Cardiac fibroblast (primary cell): ENCODE measurements at places on chromosomes 5 and 9.

DNA sequence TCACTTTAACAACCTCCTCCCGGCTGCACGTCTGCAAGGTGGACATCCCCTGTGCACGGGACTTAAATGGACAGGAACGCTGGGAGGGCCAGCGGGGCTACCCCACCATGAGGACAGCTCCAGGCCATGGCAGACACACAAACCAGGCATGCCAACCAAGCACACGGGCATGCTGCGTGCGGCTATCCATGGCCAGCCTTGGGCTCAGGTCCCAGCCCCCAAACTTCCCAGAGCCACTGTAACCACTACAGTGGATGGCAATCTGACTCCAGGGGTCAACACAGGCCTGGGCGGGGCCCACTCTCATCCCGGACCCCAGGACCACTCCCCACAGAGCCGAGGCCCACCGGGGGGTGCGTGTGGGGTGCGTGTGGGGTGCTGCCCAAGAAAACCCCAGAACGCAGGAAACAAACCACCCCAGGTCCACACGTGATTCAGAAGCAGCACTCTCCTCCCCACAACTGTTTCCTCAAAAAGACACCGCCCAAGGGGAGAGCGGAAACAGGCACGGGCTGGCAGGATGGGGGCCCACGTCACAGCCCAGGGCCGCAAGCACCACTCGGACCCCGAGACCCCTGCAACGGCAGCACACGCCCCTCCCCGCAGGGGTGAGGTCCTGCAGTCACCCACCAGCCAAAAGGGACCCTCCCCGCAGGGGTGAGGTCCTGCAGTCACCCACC, 7.4 kb downstream of the SLC12A7 start:
- DNase-seq: no peak

- DNase-seq: no peak
Measured at GRCh38 chr9:31034311-31034710, 1350.1 kb upstream of the ACO1 start.

GRCh38 chr5:178667101-178667500, 40.3 kb upstream of the CLK4 start:
- no peak for DNase-seq

- DNase-seq: no peak
Measured at GRCh38 chr9:124269556-124269955, 11.8 kb downstream of the NEK6 start.

DNA sequence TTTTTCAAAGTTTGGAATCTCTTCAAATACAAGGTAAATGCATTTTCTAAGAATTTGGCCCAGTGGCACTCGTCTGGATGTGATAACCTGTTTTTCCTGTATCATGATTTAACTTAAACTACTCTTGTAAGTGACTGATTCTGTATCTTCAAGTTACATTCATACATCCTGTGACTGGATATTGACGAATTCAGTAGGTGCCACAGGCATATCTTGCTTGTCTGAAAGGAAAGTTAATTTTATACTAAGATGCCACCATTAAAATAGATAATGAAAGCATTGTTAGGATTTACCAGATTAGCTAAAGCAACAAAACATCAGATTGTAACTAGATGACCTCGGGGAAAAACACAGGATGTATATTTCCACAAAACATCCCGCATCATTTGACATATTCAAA, 175.3 kb upstream of the ZNF608 start:
- DNase-seq: no peak

GRCh38 chr5:162128117-162128516, 60.5 kb downstream of the GABRG2 start:
- no peak for DNase-seq

GRCh38 chr5:151148583-151148982, 9.0 kb downstream of the ANXA6 start:
- DNase-seq: no peak

GRCh38 chr5:142296914-142297417, 27.9 kb downstream of the SPRY4 start:
- peak; percentile 90 for DNase-seq

DNA sequence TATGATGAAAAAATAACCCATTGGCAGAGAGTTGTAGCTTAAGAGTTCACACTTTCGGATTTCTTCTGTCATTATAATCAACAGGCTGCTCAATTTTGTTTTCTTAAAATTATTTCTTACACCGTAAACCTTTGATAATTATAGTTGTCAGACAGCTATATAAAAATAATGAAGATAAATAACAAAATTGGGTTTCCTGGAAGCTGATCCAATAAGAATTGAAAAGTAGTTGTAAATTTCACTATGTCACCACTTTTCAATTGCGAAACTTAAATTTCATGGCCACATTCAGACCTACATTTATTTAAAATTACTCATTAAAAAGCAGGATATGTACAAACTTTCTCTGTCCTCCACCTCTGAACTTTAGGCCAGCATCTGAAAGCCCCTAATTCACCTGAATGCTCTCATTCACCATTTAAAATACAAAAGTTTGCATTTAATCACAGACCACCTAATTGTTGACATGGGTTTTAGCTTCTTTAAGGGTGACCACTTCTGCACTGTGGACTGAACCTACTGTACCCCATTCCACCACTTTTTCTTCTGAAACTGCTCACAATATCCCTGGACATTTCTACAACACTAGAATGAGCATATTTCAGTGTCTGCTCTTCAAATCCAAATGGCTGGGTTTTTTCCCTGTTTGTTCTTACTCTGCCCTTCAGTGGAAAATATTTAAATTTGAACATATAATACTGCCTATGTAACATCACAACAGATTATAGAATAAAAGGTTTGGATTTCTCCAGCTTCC, 680 bp downstream of the SELENOP start:
- peak; percentile 12 for DNase-seq

- DNase-seq: no peak
Measured at GRCh38 chr5:102231693-102232619, 64.1 kb downstream of the SLCO4C1 start.

DNA sequence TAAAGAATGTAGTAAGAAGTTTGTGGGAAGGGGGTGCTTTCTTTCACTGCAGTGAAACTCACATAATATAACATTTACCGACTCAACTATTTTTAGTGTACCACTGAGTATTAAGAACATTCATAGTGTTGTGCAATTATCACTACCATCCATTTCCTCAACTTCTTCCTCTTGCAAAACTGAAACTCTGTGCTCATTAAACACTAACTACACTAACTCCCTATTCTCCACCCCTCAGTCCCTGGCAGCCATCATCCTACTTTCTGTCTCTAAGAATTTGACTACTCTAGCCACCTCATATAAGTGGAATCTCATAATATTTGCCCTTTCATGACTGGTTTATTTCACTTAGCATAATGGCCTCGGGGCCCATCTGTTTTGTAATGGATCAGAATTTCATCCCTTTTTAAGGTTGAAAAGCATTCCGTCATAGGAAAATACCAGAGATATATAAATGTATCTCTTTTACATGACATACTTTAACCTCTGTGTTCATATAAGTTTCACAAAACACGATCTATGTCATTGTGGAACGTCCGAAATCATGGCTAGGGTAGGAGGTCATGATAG, 56.3 kb upstream of the DIRAS2 start:
- DNase-seq: no peak

DNA sequence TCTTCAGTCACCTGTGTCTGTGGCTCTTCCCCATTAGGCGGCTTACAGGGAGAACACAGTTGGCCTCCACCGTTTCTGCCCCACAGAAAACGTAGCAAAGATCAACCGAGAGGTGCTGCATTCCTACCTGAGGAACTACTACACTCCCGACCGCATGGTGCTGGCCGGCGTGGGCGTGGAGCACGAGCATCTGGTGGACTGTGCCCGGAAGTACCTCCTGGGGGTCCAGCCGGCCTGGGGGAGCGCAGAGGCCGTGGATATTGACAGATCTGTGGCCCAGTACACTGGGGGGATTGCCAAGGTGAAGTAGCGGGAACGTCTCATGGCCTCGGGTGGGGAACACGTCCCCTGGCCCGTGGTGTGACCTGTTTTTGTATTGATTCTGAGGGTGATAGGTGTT, 6.5 kb downstream of the PMPCA start:
- DNase-seq: no peak

DNA sequence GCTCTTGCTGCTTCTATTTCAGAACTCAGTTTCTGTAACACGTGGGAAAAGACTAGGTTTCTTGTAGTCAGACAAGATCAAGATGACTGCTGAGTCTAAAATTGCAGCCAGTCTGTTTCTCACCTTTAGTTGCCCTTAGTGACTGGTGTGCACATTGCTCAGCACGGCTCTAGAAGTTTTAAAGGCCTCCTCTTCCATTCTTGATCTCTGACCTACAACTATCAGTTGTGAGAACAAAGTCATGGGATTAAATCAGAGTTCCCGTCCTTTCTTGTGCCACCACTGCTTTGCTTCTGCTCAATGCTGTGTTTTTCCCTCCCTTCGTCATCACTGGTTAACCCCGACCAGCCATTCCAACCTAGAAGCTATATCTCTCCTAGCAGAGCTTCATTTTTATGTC, 52.8 kb downstream of the GDA start:
- DNase-seq: no peak

DNA sequence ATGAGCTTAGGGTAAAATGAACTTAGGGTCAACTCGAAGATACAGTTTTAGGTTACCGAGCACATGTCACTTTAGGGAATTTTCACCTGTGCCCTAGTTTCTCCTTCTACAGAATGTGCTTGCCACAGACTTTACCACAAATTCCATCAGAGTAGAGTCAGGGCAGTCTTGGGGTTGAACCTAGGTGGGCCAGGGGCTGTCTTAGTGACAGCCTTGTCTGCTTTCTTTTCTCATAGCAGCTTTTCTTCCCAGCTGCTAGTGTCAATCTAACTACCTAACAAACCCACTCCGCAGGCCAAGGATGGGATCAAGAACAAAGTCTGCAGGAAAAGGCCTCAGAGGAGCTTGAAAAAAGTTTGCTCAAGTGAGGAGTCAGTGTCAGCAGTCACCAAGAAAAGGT, 458.1 kb upstream of the CDH18 start:
- no peak for DNase-seq

- no peak for DNase-seq
Measured at GRCh38 chr5:72364171-72364570, 44.0 kb downstream of the PTCD2 start.

- no peak for DNase-seq
Measured at GRCh38 chr5:939368-939767, 46.7 kb downstream of the TRIP13 start.

GRCh38 chr5:73796164-73797131, 170.5 kb downstream of the ARHGEF28 start:
- DNase-seq: peak; percentile 99

- no peak for DNase-seq
Measured at GRCh38 chr5:126437721-126438120, 14.5 kb downstream of the GRAMD2B start.

GRCh38 chr9:18362166-18362565, 111.8 kb upstream of the ADAMTSL1 start:
- no peak for DNase-seq

DNA sequence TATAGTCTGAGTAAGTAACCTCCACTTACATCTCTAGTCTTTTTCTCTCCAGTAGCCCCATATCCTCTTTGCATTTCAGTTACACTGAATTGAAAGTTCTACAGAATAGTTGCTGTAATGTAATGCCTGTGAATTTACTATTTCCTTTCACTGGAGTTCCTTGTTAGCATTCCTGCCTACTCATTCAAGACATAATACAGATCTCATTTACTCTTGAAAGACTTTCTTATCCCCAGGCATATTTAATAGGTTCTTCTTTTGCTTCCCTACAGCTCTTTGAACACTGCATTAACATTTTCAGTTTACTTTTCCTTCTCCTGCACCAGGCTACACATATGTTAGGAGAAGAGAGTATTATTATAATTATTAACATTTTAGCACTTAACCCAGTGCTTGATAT, 87.6 kb upstream of the OR13F1 start:
- DNase-seq: no peak

GRCh38 chr5:137191179-137191578, 307.9 kb downstream of the SPOCK1 start:
- DNase-seq: no peak

GRCh38 chr9:98380065-98380681, 124.7 kb upstream of the TBC1D2 start:
- DNase-seq: peak; percentile 70

- peak; percentile 21 for DNase-seq
Measured at GRCh38 chr9:128771094-128771721, 519 bp downstream of the ZER1 start.

DNA sequence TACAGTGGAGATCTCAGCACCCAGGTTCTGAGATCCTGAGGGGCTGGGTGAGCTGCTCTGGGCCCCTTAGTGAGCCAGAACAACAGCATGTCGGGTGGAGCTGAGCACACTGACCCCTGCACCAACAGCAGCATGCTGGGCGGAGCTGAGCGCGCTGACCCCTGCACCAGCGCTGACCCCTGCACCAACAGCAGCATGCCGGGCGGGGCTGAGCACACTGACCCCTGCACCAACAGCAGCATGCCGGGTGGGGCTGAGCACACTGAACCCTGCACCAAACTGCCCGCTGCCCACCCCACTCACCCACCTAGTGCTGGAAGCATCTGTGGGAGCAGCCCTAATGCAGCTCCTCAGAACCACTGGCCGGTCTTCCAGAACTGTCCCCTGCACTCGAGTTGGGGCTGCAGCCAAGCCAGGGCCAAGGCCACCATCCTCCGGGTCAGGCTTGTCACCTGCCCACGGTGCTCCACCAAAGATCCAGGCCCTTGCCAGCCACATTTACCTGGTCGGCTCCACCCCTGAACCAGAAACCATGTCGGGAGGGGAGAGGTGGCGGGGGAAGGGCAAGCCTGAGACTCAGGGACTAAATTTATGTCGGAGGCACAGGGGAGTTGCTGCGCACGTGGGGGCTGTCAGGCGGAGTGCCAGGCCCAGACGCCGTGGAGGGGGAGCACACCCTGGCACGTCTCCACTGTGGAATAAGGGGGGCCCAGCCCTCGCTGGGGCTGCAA, 80.3 kb downstream of the ADAMTS2 start:
- DNase-seq: no peak

DNA sequence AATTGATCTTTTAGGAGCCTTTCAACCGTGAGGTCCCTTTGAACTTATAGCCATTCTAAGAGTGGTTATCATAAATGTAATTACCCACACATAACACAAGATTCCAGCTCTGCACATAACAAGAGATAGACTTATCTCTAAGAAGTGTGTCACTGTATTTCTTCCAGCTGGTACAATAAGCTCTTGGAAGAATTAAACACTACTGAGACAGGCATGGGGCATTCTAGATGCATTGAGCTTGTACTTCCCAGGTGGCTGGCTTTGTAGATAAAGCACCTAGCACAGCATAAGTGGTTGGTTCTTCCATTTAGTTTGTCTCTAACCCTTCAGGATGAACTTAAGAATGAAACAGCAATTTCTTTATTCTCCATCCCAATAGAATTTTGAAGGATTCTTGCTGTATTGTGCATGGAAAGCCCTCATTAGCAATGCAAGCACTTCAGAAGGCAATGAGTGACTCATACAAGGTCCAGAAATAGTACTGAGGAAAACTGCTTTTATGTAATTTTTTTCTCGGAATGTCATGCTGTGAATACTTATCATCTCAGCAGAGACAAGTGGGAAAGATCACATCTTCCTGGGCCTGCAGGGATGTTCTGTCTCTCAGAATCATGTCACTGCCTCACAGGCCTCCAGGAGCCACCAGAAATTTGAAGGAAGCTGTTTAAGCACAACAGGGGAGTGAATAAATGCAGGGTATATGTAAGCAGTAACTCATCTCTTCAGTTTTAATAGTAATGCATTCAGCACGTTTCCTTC, 91.1 kb upstream of the CD180 start:
- DNase-seq: peak; percentile 47

GRCh38 chr5:112549127-112549526, 130.1 kb upstream of the EPB41L4A start:
- DNase-seq: no peak

- peak; percentile 54 for DNase-seq
Measured at GRCh38 chr9:99023831-99024230, 80.1 kb downstream of the COL15A1 start.

- peak; percentile 21 for DNase-seq
Measured at GRCh38 chr5:96651948-96652753, 10.0 kb upstream of the CAST start.
